Stimulated activated CD4-positive, alpha-beta T cell treated with anti-CD3 and anti-CD28 coated beads, Interleukin-4, amount 100 ng/mL, for 24 hours (primary cell): ENCODE measurements at places on chromosomes 4 and X.

DNA sequence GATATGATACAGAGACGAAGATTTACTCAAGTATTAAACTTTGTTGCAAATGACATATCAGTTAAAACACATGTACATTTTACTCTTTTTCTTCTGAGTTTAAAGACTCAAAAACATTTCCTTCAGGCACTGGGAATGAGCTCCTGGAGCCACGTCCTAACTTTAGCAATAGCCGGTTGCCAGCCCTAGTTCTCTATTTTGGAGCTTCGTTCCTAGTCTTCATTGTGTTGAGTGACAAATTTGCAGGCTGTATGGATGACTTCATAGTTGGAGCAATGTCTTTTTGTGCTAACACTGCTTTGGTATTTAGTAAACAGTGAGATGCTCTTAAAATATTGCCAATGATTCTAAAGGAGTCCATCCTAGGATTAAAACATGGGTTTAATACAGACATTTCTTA, 190.9 kb downstream of the FAT4 start:
- DNase-seq: no peak

- no peak for DNase-seq
Measured at GRCh38 chr4:101238706-101239105, 108.6 kb downstream of the PPP3CA start.

DNA sequence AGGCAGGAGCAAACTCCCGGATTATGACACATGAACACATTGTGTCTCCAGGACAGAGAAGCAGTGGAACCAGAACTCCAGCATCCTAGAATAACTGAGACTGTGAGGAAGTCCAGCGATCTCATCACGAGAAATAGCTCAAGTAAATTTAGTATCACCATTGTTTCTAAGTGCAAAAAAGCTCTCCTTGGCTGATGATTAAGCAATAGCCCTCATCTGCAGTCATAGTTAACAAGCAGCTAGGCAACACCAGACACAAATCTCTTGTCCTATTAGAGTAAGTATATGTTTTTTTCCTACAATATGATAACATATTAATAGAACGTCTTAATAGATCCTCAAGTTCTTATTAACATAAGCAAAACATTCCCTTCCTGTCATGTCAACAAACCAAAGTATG, 2.4 kb upstream of the CFAP299 start:
- no peak for DNase-seq

GRCh38 chrX:100939333-100939732, 10.6 kb upstream of the XKRX start:
- DNase-seq: no peak

- DNase-seq: no peak
Measured at GRCh38 chrX:110384490-110384889, 25.8 kb downstream of the RTL9 start.
